Progenitor cell of endocrine pancreas (in vitro differentiated cells): ENCODE measurements at places on chromosomes 6 and 20.
A peak's percentile ranks its signal among the peaks of the same experiment; 100 is the strongest.

DNA sequence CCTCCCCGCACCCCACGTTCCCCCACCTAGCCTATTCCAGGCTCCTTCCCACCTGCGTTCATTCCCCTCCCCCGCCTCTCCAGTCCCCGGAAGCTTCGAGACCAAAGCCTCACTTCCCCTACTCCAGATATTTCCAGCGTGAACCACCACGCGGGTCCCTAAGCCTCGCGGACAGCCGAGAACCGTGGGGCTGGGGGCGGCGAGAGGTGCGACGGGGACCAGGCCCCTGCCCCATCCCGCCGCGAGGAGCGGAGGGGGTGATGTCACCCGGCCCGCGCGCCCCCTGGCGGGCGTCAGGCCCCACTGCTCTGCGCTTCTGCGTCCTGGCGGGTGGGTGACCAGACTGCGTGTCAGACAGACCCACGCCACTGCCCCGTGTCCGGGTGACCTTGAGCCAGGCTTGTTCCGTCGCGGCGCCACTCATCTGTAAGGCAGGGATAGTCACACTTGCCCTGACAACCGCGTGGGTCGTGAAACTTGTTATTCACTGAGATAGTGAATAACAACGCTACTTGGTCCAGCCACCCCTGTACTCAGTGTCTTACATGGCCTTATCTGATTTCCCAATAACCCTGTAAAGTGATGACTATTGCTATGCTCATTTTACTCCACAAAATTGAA, 9.0 kb upstream of the HSP90AB1 start:
- DNase-seq, result peak; percentile 73

DNA sequence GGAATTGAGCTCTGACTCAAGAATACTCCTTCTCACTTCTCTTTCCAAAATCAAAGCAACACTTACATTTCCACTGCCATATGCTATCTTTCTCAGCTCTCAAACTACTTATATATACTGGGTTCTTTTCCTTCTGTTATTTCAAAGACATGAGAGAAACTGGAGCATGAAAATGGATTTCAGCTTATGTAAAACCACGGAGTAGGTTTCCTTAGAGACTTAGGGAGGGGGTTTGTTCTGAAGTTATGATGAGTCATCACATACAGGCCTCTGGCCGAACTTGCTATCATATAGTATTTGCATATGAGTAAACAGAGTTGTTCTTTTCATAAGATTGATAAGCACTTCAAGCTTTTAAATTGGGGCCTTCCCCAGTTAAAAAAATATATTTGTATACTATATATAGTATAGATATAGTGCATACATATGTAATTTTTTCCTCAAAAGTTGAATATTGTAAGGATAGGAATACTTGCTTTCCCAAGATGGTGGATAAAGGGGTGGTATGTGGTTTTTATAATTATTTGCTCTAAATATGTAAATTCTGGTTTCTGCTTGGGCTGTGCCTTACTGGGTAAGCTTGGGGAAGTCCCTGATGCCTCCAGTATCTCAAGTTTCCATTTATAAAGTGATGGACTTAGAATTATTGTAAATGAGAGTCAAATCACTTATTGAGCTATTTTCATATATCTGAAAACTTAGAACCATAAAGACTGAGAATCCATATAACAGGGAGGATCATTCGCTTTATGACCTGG, 273.9 kb downstream of the RFPL4B start:
- no peak for DNase-seq

DNA sequence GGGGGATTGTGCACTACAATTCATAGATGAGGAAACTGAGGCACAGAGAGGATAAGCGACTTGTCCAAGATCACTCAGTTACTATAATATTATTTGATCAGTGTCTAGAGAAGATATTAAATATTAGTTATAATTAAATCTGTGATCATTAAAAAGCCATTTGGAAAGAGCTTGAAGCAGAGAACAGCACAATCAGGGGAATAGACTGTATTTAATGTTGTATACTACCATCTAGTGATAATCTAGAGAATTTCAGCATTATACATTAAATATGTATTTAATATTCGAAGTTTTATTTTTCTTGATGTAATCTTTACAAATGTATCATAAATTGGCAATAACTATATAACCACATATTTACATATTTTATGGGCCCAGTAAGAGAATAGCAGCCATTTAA, 20.1 kb upstream of the MTCL3 start:
- DNase-seq, result no peak

GRCh38 chr6:160043784-160044183, 74.9 kb downstream of the IGF2R start:
- no peak for DNase-seq

- DNase-seq, result no peak
Measured at GRCh38 chr6:34697904-34698559, 1.5 kb upstream of the ILRUN start.

DNA sequence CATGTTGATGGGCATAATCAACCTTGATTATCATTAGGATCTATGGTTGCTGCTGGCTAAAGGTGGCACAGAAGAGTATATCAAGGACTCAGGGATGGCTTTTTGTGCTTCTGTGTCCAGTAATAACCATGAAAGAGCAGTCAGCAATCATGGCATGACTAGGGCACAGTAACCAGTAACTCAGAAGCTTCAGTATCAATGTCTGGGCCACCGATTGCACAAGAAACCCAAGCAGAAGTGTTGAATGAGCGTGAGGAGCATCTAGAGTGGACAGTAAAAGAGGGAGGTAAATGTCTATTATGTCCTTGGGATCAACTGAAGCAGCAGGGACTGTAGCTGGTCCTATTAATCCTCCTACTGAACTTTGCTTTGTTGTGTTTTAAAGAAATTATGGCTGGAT, 81.5 kb upstream of the F13A1 start:
- DNase-seq, result no peak

- DNase-seq, result no peak
Measured at GRCh38 chr6:130912434-130912833, 85.2 kb downstream of the SMLR1 start.

- no peak for DNase-seq
Measured at GRCh38 chr20:53183181-53183580, 211.0 kb downstream of the TSHZ2 start.

GRCh38 chr6:158662954-158663624, 13.2 kb downstream of the SYTL3 start:
- DNase-seq, result no peak

GRCh38 chr6:159989492-159990480, 20.9 kb downstream of the IGF2R start:
- DNase-seq, result no peak

GRCh38 chr6:12150812-12151432, 138.8 kb downstream of the HIVEP1 start:
- DNase-seq, result peak; percentile 43

GRCh38 chr6:3882866-3883265, 33.7 kb downstream of the FAM50B start:
- no peak for DNase-seq

DNA sequence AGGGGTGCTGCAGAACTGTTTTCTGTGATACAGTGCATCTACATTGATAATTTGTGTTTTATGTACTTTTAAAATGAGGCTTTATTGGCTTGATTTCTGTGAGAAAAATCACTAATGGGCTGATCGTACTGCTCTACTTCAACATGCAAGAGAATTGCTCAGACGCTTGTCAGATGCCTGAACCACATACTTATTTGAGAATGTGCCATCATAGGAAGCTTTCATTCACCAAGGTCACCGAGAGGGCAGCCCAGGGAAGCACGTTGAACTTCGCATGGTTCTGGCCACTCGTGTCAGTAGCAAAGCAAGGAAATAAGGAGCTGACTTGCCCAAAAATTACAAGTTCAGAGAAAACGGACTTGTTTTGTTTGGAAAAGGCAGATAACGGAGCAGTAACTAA, 168.5 kb upstream of the AKAP12 start:
- no peak for DNase-seq

DNA sequence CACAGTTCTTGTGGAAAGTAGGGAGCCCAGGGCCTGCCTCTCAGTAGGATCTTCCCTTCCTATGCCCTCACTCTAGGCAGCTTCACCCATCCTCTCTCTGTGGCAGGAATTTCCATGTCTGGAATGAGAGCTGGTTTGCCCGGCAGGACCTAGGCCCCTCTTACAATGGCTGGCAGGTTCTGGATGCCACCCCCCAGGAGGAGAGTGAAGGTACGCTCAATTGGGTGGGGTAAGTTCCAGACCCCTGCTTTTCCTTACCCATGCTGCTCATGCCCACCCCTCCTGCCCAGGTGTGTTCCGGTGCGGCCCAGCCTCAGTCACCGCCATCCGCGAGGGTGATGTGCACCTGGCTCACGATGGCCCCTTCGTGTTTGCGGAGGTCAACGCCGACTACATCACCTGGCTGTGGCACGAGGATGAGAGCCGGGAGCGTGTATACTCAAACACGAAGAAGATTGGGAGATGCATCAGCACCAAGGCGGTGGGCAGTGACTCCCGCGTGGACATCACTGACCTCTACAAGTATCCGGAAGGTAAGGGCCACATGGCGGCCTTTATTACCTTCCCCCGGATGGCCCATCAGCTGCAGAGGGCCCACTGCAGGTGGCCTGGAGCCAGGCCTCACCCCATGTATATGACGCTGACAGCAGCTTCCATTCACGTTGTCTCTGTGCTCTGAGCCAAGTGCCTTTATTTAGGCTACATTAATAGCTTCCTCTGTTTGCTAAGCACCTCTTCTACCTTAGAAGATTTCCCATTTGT, 22.8 kb downstream of the TGM6 start:
- DNase-seq, result no peak

DNA sequence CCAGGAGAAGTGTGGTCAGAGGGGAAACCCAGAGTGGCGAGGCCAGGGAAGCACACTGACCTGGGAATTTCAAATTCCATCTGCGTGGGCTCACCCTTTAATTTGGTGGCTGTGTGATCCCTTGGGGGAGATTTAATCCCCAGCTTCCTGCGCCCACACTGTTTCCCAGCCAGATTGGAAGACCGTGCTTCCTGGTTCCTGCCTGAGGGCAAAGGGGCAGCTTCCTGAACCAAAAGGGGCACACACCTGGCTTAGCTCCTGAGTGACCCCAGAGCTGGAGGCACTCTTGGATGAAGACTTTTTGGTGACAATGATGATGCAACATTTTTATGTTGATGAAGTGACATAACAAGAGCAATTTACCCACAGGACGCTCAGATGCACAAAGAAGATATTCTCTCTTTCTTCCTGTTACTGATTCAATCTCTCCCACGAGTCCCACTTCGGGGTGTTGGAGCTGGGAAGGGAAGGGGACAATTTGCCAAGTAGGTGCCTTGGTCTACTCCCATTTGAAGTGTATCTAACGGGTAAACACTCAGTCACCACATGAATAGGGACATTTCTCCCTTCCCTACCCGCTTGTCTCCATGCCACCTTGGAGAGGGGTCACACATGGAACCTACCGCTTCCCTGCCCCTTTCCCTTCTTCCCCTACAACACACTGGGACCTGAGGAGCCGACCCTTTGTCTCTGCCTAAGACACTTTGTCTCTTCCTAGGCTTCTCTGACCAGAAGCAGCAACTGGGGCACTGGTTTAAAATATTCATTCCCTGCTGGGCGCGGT, 28.6 kb upstream of the CDKN1A start:
- DNase-seq, result no peak

GRCh38 chr6:17845598-17845997, 138.9 kb upstream of the NUP153 start:
- no peak for DNase-seq

DNA sequence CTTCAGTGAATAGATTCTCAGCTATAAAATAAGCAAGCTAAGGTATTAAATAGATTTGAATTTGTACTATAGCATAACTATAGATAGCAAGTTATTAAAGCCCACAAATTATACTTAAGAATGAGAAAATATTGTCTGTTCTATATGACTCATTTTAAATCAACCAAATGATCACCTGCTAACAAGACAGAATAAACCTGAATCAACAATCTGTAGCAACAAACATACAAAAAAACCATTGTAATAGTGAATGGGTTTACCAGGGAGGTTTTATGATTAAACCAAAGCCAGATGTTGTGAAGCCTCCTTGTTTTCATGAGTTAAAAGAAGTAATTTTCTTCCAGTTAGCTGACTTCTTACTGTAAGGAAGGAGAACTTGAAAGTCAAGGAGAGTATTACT, 71.9 kb upstream of the HTR1B start:
- no peak for DNase-seq

GRCh38 chr6:156808287-156808686, 31.1 kb downstream of the ARID1B start:
- no peak for DNase-seq

- no peak for DNase-seq
Measured at GRCh38 chr6:5569491-5569890, 308.2 kb downstream of the FARS2 start.

- no peak for DNase-seq
Measured at GRCh38 chr6:137093183-137094069, 48.7 kb upstream of the IL20RA start.

GRCh38 chr20:43458422-43458924, 777 bp downstream of the SRSF6 start:
- no peak for DNase-seq

DNA sequence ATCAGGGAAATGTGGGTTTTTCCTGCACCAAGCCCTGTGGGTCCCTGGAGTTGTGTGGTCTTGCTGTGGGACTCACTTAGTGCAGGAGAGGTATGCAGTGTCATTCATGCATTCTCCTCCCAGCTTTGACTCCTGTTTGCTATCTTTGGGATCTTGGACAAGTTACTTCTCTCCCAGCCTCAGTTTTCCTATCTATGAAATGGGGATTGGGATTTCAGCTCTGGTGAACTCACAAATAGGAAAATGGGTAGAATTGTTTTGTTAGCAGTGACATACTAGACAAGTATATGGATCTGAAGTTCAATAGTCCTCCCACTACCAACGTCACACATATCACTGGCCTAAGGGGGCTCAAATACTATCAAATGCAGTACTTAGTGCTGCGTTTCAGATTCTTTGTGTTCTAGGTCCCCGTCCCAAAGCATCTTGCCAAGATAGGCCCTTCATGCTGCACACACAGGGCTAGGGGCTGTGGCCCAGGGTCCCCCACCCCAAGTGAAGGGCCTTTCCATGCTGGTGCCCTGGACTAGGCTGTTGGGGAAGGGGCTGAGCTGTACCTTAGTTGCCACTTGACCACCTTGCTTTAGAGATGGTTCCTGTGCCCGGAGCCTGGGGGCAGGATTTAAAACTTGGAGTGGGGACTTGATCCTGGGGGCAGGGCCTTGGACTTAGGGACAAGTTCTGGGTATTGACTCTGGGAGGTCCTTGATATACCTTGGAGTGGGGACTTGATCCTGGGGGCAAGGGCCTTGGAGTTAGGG, 98.0 kb downstream of the TOX2 start:
- DNase-seq, result no peak
